CD4-positive, alpha-beta T cell treated with Interleukin-12 subunit alpha and Interleukin-12 subunit beta, for 1 hour (primary cell): ENCODE measurements at places on chromosomes 5 and 9.

- DNase-seq = no peak
Observed at GRCh38 chr5:171270136-171270535, 38.9 kb upstream of the TLX3 start.

- no peak for DNase-seq
Observed at GRCh38 chr5:179162351-179163235, 102.4 kb downstream of the ZNF354C start.

DNA sequence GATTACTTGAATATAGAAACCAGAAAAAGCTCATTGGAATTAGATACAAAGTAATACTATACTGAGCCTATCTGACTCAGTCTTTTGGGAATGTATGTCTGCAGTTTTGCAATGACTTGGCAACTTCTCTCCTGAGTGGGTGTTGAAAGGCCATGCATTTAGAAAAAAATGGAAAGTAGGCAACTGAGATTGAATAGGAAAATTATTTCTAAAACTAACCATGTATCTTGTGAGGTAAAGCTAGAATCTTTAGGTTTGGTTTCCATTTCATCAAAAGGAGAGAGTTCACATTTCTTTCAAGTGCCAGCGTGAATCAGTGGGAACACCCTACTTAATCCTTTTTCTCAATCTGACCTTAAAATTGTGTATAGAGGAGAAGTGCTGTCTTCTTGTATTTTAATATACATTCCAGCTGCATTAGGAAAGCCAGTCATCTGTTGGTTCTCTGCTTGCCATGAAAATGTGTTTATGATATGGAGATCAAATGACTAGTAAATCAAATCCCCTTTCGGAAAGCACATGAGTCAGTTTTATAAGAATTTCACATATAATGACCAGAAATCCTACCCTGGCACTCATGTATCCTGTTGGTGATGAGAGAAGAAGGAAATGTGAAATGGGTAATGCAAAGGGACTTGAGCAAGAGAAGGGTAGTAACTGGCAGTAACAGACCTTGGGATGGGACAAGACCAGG lies 30.4 kb downstream of the NFX1 start:
- DNase-seq = no peak

DNA sequence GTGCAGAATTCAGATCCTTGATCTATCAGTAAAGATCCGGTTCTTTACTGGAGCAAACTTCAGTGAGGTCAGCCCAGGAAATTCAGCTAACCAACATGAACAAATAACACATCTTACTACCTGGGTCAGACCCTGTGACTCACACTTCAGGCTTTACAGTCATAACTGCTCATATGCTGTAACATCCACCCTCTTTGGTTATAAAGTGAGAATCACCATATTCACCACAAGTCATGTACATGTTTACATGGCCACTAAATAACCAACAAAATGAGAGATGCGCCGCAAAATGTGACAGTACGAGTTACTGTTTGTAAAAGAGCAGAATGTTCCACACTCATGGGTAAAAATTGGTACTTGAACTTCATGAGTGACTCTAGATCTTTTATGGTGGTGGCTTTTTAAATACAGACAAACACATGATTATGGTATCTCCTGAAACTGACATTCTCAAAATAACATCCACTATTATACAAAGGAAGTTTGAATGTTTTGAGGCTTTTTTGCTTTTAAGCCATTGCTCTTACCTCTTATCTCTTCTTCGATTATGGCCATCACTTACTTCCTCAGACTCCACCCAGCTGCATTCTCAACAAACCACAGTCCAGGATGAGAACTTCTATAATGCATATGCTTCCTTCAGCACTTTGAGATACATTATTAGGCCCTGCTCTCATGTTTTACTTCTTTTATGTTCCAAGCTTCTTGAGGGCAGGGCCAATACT lies 516.6 kb downstream of the RAB3C start:
- peak; percentile 70 for DNase-seq

GRCh38 chr9:6619909-6620308 lies 25.6 kb downstream of the GLDC start:
- DNase-seq = no peak

DNA sequence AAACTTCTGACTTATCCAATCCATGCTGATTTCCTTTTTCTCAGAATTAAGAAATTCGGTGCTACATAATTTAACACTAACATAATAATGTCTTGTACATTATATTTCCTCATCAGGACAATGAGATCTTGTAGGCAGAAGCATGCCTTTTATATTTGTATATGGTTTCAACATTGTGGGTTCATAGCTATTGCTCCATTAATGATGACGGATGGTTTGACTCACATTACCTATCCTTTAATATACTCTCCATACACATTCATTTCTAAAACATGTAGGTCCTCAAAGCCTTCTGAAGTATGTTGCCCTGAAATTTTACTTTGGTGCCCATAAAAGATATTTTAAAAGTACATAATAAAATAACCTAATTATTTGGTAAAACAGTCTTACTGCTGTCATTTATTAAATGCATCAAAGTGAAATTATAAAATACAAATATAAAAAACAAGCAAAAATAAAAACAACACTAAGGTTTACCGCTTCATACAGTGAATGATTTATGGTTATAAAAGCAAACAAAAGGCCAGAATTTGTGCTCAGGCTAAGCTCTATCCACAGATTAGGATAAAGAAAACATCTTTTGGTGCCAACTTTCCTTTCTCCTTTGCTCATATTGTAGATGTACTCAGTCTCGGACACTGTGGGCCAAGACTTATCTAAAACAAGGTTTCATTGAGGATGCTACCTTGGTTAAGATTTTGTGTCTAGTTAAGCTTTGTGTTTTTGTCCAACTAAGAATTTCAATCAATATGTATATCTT lies 61.2 kb upstream of the GCNT4 start:
- no peak for DNase-seq

- no peak for DNase-seq
Observed at GRCh38 chr9:132242621-132243155, 80.8 kb downstream of the NTNG2 start.

DNA sequence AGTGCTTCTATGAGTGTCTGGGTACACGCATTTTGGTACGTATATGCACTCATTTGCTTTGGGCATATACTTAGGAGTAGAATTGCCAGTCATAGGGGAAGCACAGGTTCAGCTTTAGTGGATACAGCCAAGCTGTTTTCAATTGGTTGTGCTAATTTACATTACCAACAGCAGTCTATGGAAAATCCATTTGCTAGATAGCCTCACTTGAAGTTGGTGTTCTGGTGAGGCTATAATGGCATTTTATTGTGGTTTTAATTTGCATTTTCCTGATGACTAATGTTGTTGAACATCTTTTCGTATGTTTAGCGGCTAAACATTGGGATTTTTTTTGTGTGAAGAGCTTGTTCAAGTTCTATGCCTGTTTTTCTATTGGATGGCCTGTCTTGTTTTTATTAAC lies 76.8 kb upstream of the ANKH start:
- DNase-seq = no peak

DNA sequence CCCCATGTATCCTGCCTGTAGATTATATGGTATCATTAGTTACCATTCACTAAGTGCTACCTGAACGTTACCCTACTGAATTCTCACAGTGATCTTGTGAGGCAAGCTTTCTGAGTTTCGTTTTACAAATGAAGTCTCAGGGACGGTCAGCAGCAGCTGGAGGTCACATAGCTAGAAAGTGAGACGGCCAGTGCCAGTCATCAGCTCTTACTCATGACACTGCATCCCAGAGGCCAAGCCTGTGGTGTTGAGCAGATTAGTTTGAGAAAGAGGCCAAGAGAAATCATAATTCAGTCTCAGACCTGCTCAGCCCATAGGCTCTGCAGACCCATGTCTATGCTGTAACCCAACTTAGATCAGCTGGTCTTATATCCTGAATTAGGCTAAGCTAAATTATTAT lies 95.7 kb upstream of the EGFLAM start:
- no peak for DNase-seq

- no peak for DNase-seq
Observed at GRCh38 chr5:43981556-43981955, 378.6 kb downstream of the NNT start.

GRCh38 chr5:141668601-141669265 lies 13.3 kb downstream of the ARAP3 start:
- no peak for DNase-seq

DNA sequence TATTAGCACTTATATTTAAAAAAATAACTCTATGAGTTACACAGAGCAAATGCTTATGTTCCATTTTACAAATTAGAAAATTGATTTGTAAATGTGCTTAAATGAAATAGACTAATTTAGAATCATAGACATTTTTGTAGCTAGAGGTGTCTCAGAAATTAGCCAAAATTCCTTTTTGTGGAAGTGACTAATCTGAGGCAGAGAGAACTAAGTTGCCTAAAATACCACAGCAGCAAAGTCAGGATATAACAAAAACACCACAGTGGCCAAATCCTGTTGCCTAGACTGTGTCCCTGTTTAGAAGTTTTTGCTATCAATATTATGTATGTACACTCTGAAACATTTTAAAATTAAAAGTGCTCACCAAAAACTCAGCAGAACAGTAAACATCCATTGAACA lies 18.7 kb downstream of the ADAMTSL1 start:
- DNase-seq = no peak
